Aortic smooth muscle cell (primary cell): ENCODE measurements at places on chromosomes 5 and 9. TPM values are rescaled to one million over a fixed set of nuclear protein-coding genes. Genes with fewer than 3 reads are reported as not detected.

SLC6A3 gene
- not detected in 2 replicates for total RNA-seq

SURF4 gene
- 382 and 497 TPM in 2 replicates for total RNA-seq

RAB3C gene
- not detected in 2 replicates for total RNA-seq

PAEP gene
- not detected in 2 replicates for total RNA-seq

STARD4 gene
- total RNA-seq = 23.3 and 36.2 TPM in 2 replicates

FABP6 gene
- not detected in 2 replicates for total RNA-seq

TMEM252 gene
- total RNA-seq = not detected in 2 replicates

CBY3 gene
- 0.12 TPM in 1 of 2 replicates, not detected in the other for total RNA-seq

TMEM171 gene
- 1.2 and 3.6 TPM in 2 replicates for total RNA-seq
